ENCODE measurements at places on chromosomes 7 and 10. TPM values are rescaled to one million over a fixed set of nuclear protein-coding genes. Genes with fewer than 3 reads are reported as not detected.

TRIM73 gene
- 1.2 TPM for total RNA-seq

HOXA7 gene
- 5.1 TPM for total RNA-seq

ENTPD1 gene
- total RNA-seq, result not detected

MSS51 gene
- 0.36 TPM for total RNA-seq

AQP1 gene
- total RNA-seq, result 0.67 TPM

VSTM4 gene
- 0.39 TPM for total RNA-seq

SCIN gene
- total RNA-seq, result 0.28 TPM

TRPV6 gene
- not detected for total RNA-seq

PTPN20 gene
- 3.9 TPM for total RNA-seq

PDK4 gene
- total RNA-seq, result 22.2 TPM

STEAP4 gene
- 0.07 TPM for total RNA-seq

METTL27 gene
- 10.8 TPM for total RNA-seq

ALDH18A1 gene
- total RNA-seq, result 46.8 TPM

STOX1 gene
- 0.45 TPM for total RNA-seq

MUC3A gene
- total RNA-seq, result 18.9 TPM

SFXN2 gene
- 2.9 TPM for total RNA-seq

IRF5 gene
- total RNA-seq, result 13.4 TPM

KCNH2 gene
- total RNA-seq, result 2.0 TPM

NPTX2 gene
- total RNA-seq, result 0.14 TPM

VAX1 gene
- total RNA-seq, result 0.97 TPM

CCDC172 gene
- not detected for total RNA-seq

GNG11 gene
- total RNA-seq, result 37.4 TPM

KEL gene
- not detected for total RNA-seq

AP1S1 gene
- 148 TPM for total RNA-seq

HACD1 gene
- 58.5 TPM for total RNA-seq

BMPER gene
- 5.4 TPM for total RNA-seq

ANKRD1 gene
- 40.5 TPM for total RNA-seq

TRPV5 gene
- not detected for total RNA-seq

PYROXD2 gene
- 4.8 TPM for total RNA-seq

UNCX gene
- not detected for total RNA-seq

PODXL gene
- 39.2 TPM for total RNA-seq

SUGCT gene
- total RNA-seq, result 1.1 TPM

SH3PXD2A gene
- total RNA-seq, result 1.3 TPM

FAM24B gene
- 13.7 TPM for total RNA-seq

GTF2IRD1 gene
- total RNA-seq, result 25.4 TPM

RBP3 gene
- not detected for total RNA-seq

ECHDC3 gene
- 9.4 TPM for total RNA-seq

CYP2C8 gene
- total RNA-seq, result not detected

APBB1IP gene
- 6.2 TPM for total RNA-seq

OR2A1 gene
- total RNA-seq, result not detected

POLL gene
- total RNA-seq, result 19.0 TPM

PTPRN2 gene
- total RNA-seq, result 0.76 TPM

POU6F2 gene
- total RNA-seq, result not detected

NRG3 gene
- total RNA-seq, result not detected

NIPSNAP2 gene
- 45.7 TPM for total RNA-seq
